ENCODE measurements at places on chromosomes 16 and 17. TPM values are rescaled to one million over a fixed set of nuclear protein-coding genes. Genes with fewer than 3 reads are reported as not detected.

DNA sequence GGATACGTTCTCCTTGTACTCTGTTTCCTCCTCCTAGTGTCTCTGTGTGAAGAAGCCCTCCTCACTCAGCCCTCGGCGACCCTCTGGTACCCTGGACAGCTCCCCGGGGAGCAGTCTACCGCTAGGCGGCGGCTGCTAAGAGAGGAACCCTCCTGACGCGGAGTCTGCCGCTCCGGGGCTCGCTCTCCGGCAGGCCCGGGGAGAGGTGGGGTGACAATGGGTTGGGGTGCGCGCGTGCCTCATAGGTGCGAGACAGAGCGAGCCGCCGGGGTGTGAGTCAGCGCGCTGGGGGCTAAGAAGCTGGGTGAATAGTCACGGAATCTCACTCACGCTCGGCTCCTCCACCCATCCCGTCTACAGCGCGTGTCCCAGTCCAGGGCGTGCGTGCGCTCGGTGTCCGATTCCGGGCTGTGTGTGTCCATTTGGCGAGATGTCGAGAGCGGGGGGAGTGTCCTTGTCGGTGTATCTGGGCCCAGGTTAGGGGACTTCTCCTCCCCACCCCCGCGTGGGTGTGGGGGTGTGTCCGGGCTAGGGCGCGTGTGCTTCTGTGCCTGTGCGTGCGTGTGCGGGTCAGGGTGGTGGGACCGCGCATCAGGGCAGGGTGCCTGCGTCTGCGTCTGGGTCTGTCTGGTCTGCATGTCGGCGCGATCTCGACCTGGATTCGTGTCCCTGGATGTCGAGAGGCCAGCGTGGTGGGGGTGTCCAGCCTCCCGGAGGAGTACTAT, 577 bp upstream of the HS3ST2 start:
- DNase-seq = peak; percentile 62
- H3K4me3 ChIP-seq = no peak overlapping the region
- no peaks in the 10 kb centered on the region for H3K27me3 ChIP-seq

- no peaks in the 10 kb centered on the region for H3K4me1 ChIP-seq
- DNase-seq = no peak
- no peaks in the 10 kb centered on the region for H3K36me3 ChIP-seq
- no peaks in the 10 kb centered on the region for H3K27me3 ChIP-seq
- no peak overlapping the region for H3K27ac ChIP-seq
- H3K4me3 ChIP-seq = no peak overlapping the region
These were observed 69.8 kb downstream of the METRNL start for GRCh38 chr17:83149029-83149725.

Gene PPM1E
- 0.81 TPM for total RNA-seq

DNA sequence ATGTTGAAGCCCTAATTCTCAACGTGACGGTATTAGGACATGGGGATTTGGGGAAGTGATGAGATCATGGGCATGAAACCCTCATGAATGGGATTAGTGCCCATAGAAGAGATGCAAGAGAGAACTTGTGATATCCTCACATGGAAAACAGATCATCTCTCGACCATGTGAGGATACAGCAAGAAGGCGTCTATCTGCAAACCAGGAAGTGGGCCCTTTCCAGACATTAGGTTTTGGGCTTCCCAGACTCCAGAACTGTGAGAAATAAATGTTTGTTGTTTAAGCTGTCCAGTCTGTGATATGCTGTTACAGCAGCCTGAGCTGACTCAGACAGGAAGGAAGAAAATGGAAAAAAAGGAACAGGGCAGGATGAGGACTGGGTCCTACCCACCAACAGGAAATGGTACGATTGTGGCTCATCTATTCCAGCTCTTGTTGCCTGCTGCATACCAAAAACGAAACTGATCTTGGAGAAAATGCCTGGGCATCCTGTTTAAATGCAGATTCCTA, 21.9 kb upstream of the SSTR2 start:
- no peaks in the 10 kb centered on the region for H3K27me3 ChIP-seq
- no peak for DNase-seq
- no peaks in the 10 kb centered on the region for H3K36me3 ChIP-seq
- H3K4me1 ChIP-seq = no peaks in the 10 kb centered on the region

GRCh38 chr16:22098405-22099255, 6.3 kb downstream of the VWA3A start:
- H3K36me3 ChIP-seq = no peaks in the 10 kb centered on the region
- H3K27ac ChIP-seq = no peak overlapping the region
- no peaks in the 10 kb centered on the region for H3K4me1 ChIP-seq
- H3K27me3 ChIP-seq = no peaks in the 10 kb centered on the region

- no peak overlapping the region for H3K27ac ChIP-seq
- H3K27me3 ChIP-seq = no peaks in the 10 kb centered on the region
- H3K4me1 ChIP-seq = no peaks in the 10 kb centered on the region
- no peak overlapping the region for H3K4me3 ChIP-seq
- DNase-seq = no peak
- H3K36me3 ChIP-seq = no peaks in the 10 kb centered on the region
These were observed 108.0 kb downstream of the CCDC182 start for GRCh38 chr17:57636985-57637665.

Gene TVP23C
- total RNA-seq = 5.3 TPM

- H3K4me1 ChIP-seq = peaks cover 15% of the 10 kb centered on the region
- no peaks in the 10 kb centered on the region for H3K36me3 ChIP-seq
- no peak for DNase-seq
- H3K27ac ChIP-seq = no peak overlapping the region
- no peaks in the 10 kb centered on the region for H3K27me3 ChIP-seq
These were observed 17.1 kb downstream of the GNA13 start for GRCh38 chr17:65039336-65039988.
